Activated CD8-positive, alpha-beta memory T cell treated with anti-CD3 and anti-CD28 coated beads, Interleukin-2, amount 10 ng/mL, durations not matched to agents 7 days and 5 days (primary cell): ENCODE measurements at places on chromosomes 3 and 15.

DNA sequence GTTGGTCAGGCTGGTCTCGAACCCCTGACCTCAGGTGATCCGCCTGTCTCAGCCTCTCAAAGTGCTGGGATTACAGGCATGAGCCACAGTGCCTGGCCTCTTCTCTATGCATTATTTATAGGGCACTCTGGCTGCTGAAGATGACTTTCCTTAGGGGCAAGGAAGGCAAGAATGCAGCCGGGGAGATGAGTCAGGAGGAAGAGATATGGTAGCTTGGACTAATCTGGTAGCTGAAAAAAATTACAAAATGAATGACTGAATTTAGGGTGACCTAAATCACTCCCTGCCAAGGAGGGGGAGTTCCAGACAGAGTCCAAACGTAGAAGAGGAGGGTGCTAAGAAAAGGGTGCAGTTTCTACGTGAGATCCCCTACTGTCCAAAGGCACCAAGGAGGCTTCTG lies 14.2 kb downstream of the RHCG start:
- no peak overlapping the region for H3K27ac ChIP-seq
- no peaks in the 10 kb centered on the region for H3K36me3 ChIP-seq
- DNase-seq, result no peak
- H3K4me3 ChIP-seq, result no peak overlapping the region
- peaks cover 4% of the 10 kb centered on the region for H3K4me1 ChIP-seq

- H3K27ac ChIP-seq, result no peak overlapping the region
- peaks cover 8% of the 10 kb centered on the region for H3K27me3 ChIP-seq
- no peak for DNase-seq
- no peaks in the 10 kb centered on the region for H3K4me1 ChIP-seq
- H3K36me3 ChIP-seq, result no peaks in the 10 kb centered on the region
These were observed 43.3 kb upstream of the ZPLD1 start for GRCh38 chr3:102391491-102391890.

DNA sequence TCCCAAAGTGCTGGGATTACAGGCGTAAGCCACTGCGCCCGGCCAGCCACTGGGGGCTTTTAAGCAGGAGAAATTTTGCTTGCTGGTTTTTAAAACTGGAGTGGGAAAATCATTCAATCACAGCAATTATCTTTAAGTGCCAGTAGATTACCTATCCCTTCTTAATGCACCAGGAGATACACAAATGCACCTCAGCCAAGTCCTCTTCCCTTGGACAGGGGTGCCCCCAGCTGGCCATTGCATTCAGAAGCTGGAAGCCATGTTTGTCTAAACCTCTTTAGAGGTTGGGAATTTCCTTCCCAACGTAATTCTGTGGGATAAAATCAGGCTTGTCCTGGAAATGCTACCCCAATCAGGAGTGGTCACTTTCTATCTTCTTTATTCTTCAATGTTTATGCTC lies 26.6 kb downstream of the MIX23 start:
- no peak overlapping the region for H3K4me3 ChIP-seq
- H3K4me1 ChIP-seq, result peaks cover 7% of the 10 kb centered on the region
- no peak overlapping the region for H3K27ac ChIP-seq
- peaks cover 12% of the 10 kb centered on the region for H3K36me3 ChIP-seq

- peak overlapping the region; percentile 68 for H3K27ac ChIP-seq
- peaks cover 65% of the 10 kb centered on the region for H3K4me1 ChIP-seq
- no peak for DNase-seq
These were observed 4.0 kb upstream of the SATB1 start for GRCh38 chr3:18428991-18429745.

DNA sequence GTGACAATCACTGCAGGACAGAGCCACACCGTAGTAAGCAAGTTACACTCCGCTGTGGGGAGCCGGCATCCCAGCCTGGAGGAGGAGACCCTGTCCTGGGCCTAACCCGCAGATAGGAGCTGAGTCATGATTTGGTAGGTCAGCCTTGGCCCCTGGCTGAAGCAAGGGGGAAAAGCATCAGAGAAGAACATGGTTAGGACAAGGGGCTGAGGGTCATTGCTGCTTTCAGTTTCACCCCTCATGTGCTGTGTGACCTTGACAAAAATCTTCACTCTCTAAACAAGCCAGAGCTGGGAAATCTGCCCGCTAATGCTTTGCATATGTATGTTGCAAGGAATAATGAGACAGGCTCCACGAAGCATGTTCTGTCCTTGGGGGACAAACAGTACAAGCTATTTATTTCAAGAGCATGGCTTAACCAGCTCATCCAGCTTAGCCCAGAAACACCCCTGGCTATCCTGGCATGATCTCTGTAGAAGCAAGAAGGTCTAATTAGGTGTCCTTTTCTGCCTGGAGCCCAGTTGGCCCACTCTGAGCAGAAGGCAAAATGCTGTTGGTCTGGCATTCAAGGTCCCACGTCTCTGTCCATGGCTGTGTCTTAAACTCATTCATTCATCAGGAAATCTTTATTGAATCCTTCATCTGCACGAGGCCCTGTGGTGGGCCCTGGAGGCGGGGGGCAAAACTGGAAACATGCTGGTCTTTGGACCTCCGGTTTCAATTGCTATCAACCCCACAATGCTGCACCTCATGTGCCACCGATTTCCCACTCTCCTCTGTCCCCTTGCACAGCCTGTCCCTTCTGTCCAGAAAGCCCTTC lies 221.3 kb upstream of the LYSMD4 start:
- no peak overlapping the region for H3K4me3 ChIP-seq
- no peaks in the 10 kb centered on the region for H3K4me1 ChIP-seq
- no peaks in the 10 kb centered on the region for H3K36me3 ChIP-seq
- peak; percentile 19 for DNase-seq

DNA sequence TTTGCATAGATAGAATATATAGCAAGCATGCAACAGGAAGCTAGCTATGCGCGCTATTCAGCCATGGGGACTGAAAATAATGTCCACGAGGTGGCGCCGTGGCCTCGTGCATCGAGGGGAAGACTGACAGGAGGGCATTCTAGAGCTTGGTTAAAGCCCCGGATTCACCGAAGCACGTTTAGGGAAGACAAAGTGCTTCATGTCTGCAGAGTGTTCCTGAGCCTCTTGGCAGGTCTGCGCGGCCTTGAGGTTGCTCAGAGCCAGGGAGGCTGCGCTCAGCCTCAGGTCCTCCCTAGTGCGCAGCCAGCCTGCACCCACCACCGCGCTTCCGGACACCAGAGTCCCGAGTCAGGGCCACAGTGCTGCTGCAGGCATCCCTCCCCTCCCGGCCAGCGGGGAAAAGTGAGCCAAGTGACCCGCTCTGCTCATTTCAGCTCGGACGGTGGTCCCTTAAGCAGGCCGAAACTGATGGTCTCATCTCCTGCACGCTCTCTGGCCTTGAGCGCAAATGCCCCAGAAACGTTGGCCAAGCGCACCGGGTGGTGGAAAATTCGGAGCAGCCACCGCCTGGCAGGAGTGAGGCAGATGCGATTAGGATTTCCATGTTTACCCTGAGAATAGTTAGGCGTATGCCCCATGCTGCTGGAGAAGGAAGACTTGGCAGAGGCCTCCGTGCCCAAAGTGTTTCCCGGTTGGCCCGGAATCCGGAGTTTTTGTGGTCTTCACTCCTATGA lies 24.8 kb downstream of the GABRA5 start:
- H3K36me3 ChIP-seq, result peaks cover 1% of the 10 kb centered on the region
- no peaks in the 10 kb centered on the region for H3K4me1 ChIP-seq
- H3K27me3 ChIP-seq, result peaks cover 6% of the 10 kb centered on the region
- H3K4me3 ChIP-seq, result no peak overlapping the region

DNA sequence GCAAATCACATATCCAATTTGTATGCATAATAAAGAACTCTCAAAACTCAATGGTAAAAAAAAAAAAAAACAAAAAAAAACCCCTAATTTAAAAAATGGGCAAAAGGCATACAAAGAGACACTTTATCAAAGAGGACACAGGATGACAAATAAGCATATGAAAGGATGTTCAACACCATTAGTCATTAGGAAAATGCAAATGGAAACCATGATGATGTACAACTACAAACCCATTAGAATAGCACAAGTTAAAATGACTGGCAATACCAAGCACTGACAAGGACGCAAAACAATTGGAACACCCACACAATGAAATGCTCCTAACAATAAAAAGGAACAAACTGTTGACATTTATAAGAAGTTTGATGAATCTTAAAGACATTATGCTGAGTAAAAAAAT lies 63.4 kb upstream of the ADAMTS17 start:
- no peak for DNase-seq
- peaks cover 4% of the 10 kb centered on the region for H3K27me3 ChIP-seq
- H3K36me3 ChIP-seq, result no peaks in the 10 kb centered on the region
- H3K4me1 ChIP-seq, result peaks cover 3% of the 10 kb centered on the region
- no peak overlapping the region for H3K27ac ChIP-seq

DNA sequence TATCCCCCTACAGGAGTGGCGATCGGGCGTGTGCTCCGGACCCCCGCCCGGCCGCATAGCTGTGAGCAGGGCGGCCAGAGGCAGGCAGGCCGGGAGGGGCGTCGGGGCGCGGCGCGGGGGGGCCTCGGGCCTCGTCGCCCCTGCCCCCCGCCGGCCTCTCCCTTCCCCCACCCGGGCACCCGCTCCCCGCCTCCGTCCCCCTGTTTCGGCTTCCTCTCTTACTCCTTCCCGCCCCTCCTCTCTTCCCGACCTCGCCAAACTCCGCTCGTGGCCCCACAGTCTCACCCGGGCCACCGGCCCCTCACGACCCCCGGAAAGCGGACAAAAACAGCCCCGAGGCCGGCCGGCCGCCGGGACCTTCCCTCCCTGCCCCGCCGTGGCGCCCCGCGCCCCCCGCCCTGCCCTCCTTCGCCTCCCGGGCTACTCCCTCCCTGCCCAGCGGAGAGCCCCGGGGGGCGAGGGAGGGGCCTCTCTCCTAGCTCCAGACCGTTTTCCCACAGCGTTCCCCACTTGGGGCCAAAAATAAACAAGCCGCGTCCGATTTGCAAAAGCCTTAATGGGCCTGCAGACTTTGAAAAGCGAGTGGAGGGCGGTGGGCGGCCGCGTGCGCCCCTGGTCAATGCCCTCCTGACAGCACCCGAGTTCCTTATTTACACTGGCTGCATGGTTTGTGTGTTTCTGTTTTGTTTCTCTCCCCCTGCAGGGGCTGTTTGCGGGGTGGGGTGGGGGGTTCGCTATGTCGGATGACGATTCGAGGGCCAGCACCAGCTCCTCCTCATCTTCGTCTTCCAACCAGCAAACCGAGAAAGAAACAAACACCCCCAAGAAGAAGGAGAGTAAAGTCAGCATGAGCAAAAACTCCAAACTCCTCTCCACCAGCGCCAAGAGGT lies 1.0 kb downstream of the UBE2E1 start:
- peaks cover 25% of the 10 kb centered on the region for H3K36me3 ChIP-seq
- peak; percentile 42 for DNase-seq
- peaks cover 29% of the 10 kb centered on the region for H3K27me3 ChIP-seq
